ENCODE measurements at places on chromosomes 6 and 20.
A peak's percentile ranks its signal among the peaks of the same experiment; 100 is the strongest.

DNA sequence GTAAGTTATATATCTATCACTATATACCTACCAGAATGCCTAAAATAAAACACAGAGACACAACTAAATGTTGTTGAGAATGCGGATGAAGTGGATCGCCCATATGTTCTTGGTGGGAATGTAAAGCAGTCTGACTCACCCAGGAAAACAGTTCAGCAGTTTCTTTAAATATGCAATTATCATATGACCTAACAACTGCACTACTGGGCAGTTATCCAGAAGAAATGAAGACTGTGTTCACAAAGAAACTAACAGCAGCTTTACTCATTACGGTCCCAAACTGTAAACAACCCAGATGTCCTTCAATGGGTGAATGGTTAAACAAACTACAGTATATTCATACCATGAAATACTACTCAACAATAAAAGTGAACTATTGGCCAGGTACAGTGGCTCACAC, 14.3 kb upstream of the ZC3H12D start:
- DNase-seq = no peak

DNA sequence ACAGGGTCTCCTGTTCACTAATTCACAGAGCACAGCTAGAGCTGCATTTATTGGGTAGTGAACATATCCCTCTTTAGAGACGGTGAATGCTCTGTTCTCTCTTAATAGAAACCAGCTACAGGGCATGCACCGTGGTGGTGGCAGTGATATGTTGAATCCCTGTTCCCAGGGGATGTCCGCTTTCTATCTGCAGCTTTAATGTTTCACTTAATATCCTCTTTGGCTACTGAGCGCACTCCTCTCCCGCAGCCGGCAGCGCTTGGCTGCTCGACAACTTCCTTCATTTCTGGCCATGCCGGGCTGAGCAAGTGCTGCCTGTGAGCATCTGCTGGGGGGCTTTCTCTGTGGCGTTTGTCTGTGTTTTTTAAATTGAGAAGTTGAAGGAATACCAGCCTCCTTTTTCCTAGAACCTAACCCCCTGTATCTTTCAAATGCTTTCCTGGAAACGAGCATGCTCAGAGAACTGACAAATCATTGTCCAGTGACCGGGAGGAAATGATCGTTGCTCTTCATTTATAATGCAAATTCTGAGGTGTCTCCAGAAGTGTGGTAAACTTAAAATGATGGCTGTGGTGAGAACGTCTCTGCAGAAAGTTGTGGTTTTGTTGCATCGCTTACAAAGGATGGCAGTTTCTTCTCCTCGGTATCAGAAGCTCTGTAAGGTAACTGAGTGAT, 297.9 kb downstream of the UTRN start:
- DNase-seq = peak; percentile 56

- no peak for DNase-seq
Observed at GRCh38 chr6:167397712-167398111, 72.8 kb downstream of the TTLL2 start.

DNA sequence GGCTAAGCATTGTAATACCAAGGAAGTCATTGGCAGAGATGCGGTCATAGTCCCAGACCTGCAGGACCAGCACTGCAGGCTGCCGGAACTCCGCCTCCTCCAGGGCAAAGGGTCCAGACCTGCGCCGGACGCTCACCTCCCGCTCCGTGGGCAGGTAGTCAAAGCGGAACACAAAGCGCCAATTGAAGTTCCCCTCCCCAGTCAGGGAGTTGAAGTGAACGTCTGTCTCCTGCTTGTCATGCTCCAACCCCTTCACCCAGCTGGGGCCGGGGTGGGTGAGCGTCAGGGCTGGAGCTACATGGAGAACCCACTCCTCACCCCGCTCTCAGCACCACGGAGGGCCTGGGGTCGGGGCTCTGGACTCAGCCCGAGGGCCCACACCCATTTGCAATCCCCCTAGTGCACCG, 18.2 kb downstream of the ERGIC3 start:
- no peak for DNase-seq

- no peak for DNase-seq
Observed at GRCh38 chr20:14114065-14114704, 118.9 kb downstream of the MACROD2 start.

- DNase-seq = no peak
Observed at GRCh38 chr20:8331740-8332412, 199.8 kb downstream of the PLCB1 start.

DNA sequence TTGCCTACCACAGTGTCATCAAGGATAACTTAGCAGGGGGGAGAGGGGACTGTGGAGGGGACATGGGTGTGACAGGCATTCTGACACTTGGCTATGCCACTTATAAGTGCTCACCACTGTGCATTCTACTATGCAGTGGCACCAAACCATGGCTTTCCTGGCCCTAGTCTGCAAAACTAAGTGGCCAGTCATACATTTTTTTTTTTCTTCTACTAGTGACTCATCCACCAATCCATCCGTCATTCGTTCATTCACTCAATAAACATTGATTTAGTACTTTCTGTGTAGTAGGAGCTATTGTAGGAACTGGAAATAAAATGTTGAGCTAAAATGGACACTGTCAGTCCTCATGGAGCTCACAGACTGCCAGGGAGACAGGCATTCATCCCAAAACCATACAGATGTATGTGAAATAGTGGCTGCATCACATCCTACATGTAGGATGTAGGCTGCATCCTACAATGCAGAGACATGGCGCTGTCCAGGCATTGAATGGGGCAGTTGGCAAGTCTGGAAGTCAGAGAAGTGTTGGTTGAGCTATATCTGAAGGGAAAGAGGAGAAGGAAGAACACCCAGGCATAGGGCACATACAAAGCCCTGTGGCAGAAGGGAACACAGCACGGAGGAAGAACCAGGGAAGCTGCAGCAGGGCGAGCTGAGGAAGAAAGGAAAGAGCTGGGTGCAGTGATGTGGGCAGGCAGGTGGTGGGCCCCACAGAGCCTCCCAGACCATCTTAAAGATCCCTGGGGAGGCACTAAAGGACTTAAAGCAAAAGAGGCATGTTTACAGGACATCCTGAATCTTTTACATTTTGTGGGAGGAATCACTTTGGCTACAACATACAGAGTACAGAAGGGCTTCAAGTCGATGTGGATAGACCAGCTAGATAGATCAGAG, 224.4 kb downstream of the UST start:
- DNase-seq = no peak

- no peak for DNase-seq
Observed at GRCh38 chr6:106318851-106319250, 6.7 kb downstream of the ATG5 start.

GRCh38 chr20:59837623-59838394, 95.6 kb downstream of the SYCP2 start:
- DNase-seq = no peak

DNA sequence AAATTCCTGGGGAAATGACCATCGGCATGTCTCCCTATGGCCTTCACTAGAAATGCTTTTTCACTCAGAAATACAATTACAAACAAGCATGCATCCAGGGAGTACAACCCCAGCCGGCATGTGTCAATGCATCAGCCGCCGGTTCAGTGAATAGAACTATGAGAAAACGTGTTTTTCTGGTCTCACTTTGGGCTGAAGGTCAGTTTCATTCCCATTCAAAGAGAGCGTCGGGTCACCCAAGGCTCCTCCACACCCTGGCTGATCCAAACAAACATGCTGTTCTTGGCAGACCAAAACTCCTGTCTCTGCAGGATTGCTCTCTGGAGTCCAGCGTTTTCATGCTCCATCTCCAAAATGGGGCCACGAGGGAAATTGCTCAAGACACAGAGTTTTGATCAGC, 35.5 kb upstream of the NXT1 start:
- no peak for DNase-seq

DNA sequence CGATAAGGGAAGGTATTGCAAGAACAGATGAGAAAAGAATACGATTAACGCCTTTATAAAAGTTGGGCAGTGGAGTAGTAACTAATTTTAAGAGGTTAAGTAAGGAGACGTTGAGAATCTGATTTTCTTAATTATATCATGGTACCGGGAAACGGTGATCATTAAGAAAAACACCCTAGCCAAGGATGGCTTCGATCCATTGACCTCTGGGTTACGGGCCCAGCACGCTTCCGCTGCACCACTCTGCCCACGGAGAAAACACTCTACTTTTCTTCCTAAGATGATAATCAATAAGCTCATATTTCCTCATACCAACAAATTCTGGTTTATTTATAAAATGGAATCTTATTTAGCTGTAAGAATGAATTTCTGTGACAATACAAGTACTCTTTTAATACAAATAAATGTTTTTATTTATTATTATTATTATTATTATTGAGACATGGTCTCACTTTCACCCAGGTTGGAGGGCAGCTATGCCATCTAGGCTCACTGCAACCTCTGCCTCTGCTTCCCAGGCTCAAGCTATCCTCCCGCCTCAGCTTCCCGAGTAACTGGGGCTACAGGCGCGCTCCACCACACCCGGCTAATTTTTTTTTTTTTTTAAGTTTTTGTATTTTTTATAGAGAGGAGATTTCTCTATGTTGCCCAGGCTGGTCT, 8.3 kb downstream of the POM121L2 start:
- no peak for DNase-seq

- DNase-seq = peak; percentile 68
Observed at GRCh38 chr20:25399037-25399430, 8.4 kb upstream of the ABHD12 start.

GRCh38 chr20:25273046-25273445, 25.2 kb downstream of the PYGB start:
- DNase-seq = no peak

DNA sequence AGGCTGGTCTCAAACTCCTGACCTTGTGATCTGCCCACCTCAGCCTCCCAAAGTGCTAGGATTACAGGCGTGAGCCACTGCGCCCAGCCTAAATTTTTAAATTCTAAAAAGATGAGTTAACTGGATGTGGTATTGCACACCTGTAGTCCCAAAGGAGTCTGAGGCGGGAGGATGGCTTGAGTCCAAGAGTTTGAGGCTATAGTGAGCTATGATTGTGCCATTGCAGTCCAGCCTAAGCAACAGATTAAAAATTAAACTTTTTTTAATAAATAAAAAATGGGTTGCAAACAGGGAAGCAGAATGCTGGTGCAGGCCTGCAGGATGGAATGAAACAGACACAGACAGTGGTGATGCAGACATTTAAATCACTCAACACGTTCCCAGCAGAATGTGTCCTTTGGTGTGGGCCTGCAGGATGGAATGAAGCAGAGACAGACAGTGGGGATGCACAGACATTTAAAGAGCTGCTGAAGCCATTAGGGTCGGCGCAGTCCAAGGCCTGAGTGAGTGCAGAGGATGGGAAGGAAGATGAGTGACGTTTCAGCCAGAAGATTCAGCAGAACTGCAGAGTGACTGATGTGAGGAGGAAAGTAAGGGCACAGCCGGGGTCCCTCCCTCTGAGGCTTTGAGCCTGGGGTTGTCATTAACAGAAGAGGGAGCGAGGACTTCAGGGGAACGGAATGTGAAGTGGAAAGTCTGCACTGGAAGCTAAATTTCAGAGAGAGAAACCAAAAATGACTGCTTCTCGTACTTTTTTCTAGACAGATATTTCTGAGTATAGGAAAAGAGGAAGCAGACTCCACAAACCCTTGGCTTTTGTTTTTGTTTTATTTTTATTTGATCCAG, 117.5 kb downstream of the RIN2 start:
- no peak for DNase-seq

GRCh38 chr6:14972379-14973067, 273.3 kb upstream of the JARID2 start:
- DNase-seq = no peak

GRCh38 chr6:160167604-160168399, 46.2 kb downstream of the SLC22A1 start:
- no peak for DNase-seq

- no peak for DNase-seq
Observed at GRCh38 chr20:50193836-50194421, 3.3 kb downstream of the CEBPB start.

DNA sequence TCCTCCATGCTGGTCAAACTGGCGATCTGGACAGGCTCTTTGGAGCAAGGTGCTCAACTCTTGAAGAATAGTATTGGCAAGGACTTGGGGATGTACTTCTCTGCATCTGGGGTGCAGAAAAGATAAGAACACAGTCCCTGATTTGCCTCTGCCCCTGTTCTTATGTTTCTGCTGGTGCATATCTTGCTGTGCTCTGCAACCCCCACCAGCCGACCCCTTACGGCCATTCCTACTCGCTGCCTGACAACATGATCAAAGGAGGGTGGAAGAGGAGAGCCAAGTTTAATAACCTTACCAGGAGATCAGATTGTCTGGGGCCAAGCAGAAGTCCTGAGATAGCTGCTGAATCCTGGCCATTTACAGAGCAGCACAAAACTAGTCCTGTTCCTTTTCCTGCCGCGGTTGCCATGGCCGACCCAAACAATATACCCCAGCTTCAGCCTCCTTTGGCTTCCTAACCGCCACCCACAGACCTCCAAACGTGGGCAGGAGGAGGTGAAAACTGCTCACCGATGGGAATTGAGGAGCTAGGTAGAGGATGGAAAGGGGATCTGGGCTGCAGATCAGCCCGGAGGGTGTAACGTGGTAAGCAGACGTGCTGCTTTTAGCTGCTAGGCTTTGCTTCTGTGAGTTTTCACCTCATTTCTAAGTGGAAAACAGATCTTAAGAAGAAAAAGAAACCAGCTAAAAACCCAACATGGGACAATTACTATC, 60.9 kb downstream of the ATXN1 start:
- DNase-seq = peak; percentile 71
